ENCODE measurements at places on chromosomes 16 and 17.

DNA sequence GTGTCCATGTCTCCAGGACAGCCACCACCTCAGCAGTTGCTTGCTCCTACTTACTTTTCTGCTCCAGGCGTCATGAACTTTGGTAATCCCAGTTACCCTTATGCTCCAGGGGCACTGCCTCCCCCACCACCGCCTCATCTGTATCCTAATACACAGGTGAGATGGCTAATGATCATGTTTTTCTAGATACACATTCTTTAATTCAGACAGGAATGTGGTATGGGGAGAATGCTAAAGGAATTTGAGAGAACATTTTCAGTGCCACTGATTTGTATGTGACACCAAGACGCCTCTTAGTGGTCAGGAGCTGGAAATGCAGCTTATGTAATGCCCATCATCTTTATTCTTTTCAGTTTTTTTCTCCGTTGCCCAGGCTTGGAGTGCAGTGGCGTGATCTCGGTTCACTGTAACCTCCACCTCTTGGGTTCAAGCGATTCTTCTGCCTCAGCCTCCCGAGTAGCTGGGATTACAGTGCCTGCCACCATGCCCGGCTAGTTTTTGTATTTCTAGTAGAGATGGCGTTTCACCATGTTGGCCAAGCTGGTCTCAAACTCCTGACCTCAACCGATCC is 8.9 kb upstream of the RAPGEFL1 start:
- peak; percentile 31 for DNase-seq

GRCh38 chr17:2179615-2180295 is 123.8 kb downstream of the SMG6 start:
- no peak for DNase-seq

- DNase-seq, result no peak
These were observed 81.6 kb downstream of the MYH11 start for GRCh38 chr16:15775209-15775608.

- no peak for DNase-seq
These were observed 6.5 kb upstream of the MTMR4 start for GRCh38 chr17:58520843-58521430.

GRCh38 chr16:26747760-26748159 is 319.0 kb upstream of the C16orf82 start:
- no peak for DNase-seq

GRCh38 chr16:9365370-9365728 is 273.9 kb downstream of the HAPSTR1 start:
- DNase-seq, result no peak

GRCh38 chr16:52022980-52023379 is 524.0 kb downstream of the TOX3 start:
- no peak for DNase-seq

- DNase-seq, result no peak
These were observed 8.2 kb downstream of the CAPN15 start for GRCh38 chr16:535446-536405.

All from T-cell (primary cell).